ENCODE measurements at places on chromosomes 2 and 18.

- no peak for DNase-seq
Observed at GRCh38 chr2:184628051-184628450, 29.7 kb downstream of the ZNF804A start.

GRCh38 chr2:45913539-45913938 is 262.1 kb downstream of the PRKCE start:
- no peak for DNase-seq

DNA sequence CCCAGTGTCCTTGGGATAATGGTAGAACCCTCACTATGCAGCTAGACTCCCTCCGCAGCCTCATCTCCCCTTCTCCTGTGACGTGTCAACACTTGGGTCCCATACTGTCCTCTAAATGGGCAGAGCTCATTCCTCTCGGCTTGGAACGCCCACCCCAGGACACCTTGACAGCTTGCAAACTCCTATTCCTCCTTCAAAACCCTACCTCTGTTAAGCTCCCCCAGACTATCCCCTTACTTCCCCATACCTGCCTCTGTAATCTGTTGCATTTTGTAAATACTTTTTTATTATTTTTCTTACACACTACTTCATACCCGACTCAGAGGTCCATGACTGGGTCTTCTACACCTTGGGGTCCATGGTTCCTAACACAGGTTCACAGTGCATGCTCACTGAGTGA is 28.0 kb downstream of the STEAP3 start:
- no peak for DNase-seq

DNA sequence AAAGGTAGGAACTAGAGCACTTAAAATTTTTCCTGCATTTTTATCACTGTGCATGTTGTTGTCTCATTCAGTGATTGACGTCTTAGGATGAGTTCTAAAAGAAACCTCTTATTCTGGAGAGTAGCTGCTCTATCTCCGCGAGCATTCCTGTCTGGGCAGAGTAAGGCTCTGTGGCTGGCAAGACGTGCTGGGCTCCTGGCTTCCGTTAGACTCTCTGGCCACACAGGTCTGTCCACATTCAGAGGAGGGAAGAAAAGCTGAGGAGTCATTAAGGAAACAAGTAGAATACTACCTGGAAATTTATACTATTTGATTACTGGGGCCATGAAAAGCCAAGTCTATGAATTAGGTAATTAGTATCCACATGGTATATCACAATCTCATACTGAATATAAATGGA is 138.0 kb upstream of the DNMT3A start:
- DNase-seq = no peak

- DNase-seq = no peak
Observed at GRCh38 chr2:75453384-75454240, 107.1 kb downstream of the EVA1A start.

All from fibroblast of skin of left quadriceps (primary cell).